ENCODE measurements at places on chromosomes 5 and 9.

DNA sequence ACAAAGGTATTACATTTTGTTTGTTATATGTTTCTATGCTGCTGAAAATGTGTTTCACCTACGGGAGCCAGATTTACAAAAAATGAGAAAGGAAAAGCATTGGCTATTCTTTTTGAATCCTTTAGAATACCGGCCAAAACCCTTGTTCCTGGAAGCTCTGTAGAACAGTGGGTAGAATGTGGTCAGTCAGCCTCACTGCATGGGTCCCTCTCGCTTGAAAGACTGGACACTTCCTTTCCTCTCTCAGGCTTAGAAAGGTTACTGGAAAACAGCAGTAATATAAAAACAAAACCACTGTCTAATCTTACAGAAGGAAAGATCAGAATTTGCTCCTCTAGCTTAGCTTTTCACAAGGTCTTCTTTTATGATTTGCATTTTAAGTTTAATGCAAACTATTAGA is 45.1 kb downstream of the OSTF1 start:
- DNase-seq, result no peak

DNA sequence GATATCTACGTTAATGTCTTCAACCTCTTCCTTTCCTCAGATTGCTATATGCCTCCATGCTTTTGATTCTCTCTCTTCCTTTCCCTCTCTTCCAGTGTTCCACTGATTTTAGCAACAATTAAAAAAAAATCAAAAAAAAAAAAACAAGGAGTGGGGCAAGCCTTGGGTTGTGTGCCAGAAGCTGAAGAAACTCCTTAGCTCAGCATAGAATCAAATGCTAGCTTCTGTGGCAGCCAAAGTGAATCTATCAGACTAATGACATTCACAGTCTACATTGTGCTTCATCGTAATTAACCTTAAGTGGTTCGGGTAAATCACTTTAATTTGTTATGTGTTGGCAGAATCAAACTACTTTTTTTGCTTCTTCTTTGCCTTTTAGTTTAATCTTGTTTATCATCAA is 237.3 kb downstream of the TMEM167A start:
- no peak for DNase-seq

DNA sequence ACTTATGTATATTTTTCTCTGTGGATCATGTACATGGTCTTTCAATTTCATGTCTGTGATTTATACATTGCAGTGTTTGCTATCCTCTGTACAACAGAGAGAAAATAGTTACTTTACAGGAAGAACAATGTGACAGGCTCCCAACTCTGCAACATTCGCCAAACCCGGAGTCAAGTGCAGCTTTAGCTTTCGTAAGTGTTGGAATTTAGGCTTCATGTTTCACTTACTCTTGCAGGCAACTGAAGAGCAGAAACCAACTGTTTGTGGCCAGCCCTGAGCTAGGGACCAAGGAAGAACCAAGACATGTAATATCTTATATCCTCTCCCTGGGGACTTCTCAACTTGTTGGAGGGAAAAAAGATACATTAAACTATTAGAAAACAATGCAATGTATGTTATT is 147.9 kb downstream of the C5orf15 start:
- DNase-seq, result no peak

DNA sequence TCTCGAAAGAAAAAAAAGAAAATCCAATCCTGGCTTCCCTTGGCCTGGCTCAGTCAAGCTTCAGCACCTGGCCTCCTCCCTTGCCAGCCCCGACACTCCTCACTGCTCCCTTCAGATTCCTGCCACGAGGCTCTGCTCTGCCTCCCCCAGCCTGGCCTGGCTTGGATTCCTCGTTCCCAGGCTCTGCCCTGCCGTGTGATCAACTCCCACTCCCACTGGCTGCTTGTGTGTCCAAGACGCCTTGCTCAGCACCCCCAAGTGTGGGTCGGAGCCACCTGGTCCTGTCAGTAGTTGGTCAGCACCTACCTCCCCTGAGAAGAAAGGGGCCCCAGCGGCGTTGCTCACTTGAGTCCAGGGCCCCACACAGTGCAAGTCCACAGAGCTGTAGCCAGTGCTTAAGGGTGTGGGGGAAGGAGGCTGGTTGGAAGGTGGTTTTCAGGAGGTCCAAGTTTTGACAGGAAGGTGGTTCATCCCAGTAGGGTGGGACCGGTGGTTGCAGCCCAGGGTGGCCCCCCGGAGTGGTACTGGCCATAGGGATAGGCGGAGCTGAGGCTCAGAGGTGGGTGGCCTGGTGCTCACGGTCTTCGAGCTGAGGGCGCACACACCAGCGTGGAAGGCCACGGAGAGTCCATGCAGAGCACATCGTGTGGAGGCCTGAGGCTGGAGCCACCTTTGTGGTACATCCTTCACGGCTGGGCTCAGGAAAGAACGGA is 46.4 kb downstream of the JADE2 start:
- no peak for DNase-seq

GRCh38 chr5:103424453-103425205 is 138.0 kb downstream of the NUDT12 start:
- DNase-seq, result peak; percentile 63

GRCh38 chr5:148899993-148900392 is 73.6 kb downstream of the ADRB2 start:
- DNase-seq, result no peak

GRCh38 chr5:107359033-107359915 is 311.5 kb downstream of the EFNA5 start:
- DNase-seq, result peak; percentile 34

GRCh38 chr9:5596173-5596572 is 32.7 kb upstream of the RIC1 start:
- no peak for DNase-seq

GRCh38 chr5:138910546-138911185 is 35.5 kb upstream of the LRRTM2 start:
- no peak for DNase-seq

GRCh38 chr9:92950359-92950955 is 3.1 kb downstream of the FGD3 start:
- no peak for DNase-seq

GRCh38 chr9:26756881-26757280 is 135.7 kb downstream of the CAAP1 start:
- no peak for DNase-seq

DNA sequence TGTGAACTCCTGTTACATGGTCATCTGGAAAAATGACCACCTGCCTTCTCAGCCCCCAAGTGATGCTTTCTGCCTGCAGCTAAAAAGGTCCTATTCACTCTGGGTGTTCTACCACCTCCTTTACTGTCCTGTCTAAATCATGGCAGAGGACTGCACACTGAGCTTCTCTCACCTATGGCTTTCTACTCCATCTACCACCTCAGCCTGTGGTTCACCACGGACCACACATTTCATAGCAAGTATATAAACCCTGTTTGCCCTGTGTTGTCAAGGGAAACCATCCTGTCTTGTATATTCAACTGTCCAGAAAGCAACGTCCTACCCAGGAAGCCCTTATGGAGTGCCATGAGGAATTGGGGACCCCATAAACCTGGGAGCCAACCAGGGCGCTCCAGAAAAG is 167.4 kb upstream of the ITGA1 start:
- DNase-seq, result no peak

DNA sequence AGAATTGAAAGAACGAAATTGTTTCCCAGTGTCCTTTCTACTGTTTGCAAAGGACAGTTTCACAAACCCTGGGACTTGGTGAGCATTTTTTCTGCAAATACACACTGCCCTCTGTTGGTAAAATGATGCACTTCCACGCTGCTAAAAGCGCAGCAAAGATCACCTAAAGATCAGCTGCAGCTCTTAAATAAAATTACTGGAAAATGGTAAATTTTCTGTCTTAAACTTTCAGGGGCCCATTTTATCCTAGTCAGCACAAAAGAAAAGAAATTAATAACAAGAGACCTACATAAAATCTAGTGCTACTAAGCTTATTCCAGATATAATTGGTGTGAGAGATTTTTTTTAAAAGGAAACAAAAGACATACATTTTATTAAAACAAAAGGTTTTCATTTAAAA is 566.0 kb downstream of the CAAP1 start:
- no peak for DNase-seq

DNA sequence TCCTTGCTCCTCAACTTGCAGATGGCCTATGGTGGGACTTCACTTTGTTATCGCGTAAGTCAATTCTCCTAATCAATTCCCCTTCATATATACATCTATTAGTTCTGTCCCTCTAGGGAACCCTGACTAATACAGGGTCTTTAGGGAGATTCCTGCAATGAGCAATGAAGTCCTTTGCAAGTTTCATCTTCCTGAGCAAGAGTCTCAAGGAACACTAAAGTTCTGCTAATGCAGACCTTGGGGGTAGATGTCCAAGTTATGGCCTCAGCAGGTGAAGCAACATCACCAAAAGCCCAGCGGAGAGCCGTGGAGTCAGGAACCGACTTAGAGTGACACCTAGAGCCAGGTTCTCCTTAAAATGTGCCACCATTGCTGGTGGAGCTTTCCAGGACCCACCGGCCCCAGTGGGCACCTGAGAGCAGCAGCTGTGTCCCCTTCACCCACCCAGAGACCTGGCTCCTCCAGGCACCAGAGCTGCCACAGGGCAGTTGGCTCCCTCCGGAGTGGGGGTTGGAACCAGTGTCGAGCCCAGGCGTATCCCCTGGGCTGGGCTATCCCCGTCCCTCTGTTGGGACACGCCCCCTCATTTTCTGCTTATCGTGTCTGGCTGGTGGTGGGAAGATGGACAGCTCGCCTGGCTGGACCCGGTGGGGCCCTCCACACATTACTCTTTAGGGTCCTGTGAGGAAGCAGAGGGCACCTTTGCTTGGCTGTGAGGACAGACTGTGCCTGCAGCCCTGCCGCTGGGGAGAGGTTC is 10.9 kb upstream of the FCN1 start:
- no peak for DNase-seq

Measured in NCI-H226 (cell line).